ENCODE measurements at places on chromosomes 13 and 19. TPM values are rescaled to one million over a fixed set of nuclear protein-coding genes. Genes with fewer than 3 reads are reported as not detected.

GRCh38 chr13:59478908-59479307, 684.8 kb downstream of the DIAPH3 start:
- no peak overlapping the region for H3K27ac ChIP-seq
- no peak overlapping the region for H3K4me3 ChIP-seq
- H3K36me3 ChIP-seq = no peaks in the 10 kb centered on the region
- no peaks in the 10 kb centered on the region for H3K27me3 ChIP-seq

- no peaks in the 10 kb centered on the region for H3K27me3 ChIP-seq
- peaks cover 8% of the 10 kb centered on the region for H3K4me1 ChIP-seq
- H3K4me3 ChIP-seq = no peak overlapping the region
- H3K27ac ChIP-seq = no peak overlapping the region
- H3K36me3 ChIP-seq = no peaks in the 10 kb centered on the region
- DNase-seq = no peak
Measured at GRCh38 chr19:39554701-39555311, 14.8 kb upstream of the EID2 start.

The DAND5 gene
- total RNA-seq = not detected

The ASF1B gene
- total RNA-seq = 25.6 TPM

GRCh38 chr13:27132538-27132937, 39.1 kb downstream of the USP12 start:
- no peaks in the 10 kb centered on the region for H3K36me3 ChIP-seq
- H3K4me1 ChIP-seq = peaks cover 5% of the 10 kb centered on the region
- DNase-seq = no peak
- no peak overlapping the region for H3K27ac ChIP-seq
- no peak overlapping the region for H3K4me3 ChIP-seq

DNA sequence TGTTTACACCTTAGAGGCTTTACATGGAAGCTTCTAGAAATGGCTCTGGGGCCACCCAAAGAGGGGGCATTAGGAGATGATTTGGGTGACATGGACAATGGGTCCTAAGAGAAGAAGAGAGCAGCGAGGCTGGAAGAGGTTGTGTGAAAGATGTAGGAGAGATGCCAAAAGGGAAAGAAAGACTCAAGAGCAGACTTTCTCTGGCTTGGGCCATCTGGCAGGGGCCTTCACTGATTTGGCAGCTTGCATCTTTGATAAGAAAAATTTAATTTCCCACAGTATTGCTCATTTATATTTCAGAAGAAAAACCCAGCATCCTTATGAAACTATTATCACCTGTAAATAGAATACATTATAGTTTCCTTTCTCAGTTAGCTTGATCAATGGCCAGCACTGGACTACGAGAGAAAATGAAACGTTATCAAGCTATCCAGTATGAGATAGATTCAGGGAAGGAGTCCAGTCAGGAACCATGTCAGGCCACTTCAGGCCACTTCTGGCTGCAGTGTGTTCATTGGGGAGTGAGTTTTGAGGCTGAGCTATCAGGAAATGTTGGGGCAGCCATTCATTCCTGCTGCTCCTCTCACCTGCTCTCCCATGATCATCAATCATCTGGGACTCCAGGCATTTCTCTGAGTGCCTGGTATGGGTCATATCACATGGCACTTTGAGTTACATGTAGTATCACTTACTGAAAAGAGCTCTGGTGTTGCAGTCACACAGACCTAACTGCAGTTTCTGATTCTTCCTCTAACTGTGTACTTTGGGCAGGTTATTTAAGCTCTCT, 10.3 kb downstream of the SCEL start:
- no peak overlapping the region for H3K27ac ChIP-seq
- no peak overlapping the region for H3K4me3 ChIP-seq
- no peaks in the 10 kb centered on the region for H3K36me3 ChIP-seq
- no peaks in the 10 kb centered on the region for H3K27me3 ChIP-seq
- H3K4me1 ChIP-seq = peaks cover 29% of the 10 kb centered on the region

- H3K36me3 ChIP-seq = peaks cover 34% of the 10 kb centered on the region
- no peak overlapping the region for H3K4me3 ChIP-seq
- DNase-seq = no peak
Measured at GRCh38 chr13:49346460-49346859, 97.4 kb downstream of the CAB39L start.

- DNase-seq = no peak
- peaks cover 43% of the 10 kb centered on the region for H3K4me1 ChIP-seq
- H3K27ac ChIP-seq = peak overlapping the region; percentile 81
Measured at GRCh38 chr19:48544856-48545750, 6.9 kb upstream of the SULT2B1 start.

DNA sequence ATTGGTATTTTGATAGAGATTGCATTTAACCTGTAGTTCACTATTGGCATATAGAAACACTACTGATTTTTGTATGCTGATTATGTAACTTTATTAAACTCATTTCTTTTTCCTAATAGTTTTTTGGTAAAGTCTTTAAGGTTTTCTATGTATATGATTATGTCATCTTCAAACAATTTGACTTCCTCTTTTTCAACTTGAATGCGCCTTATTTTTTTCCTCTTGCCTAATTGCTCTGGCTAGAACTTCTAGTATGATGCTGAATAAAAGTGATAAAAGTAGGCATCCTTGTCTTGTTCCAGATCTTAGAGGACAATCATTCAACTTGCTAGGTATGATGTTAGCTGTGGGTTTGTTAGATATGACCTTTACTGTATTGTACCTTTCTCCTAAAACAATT, 1034.9 kb downstream of the PCDH9 start:
- no peak for DNase-seq
- no peak overlapping the region for H3K4me3 ChIP-seq
- H3K27me3 ChIP-seq = no peaks in the 10 kb centered on the region
- H3K4me1 ChIP-seq = no peaks in the 10 kb centered on the region
- H3K36me3 ChIP-seq = no peaks in the 10 kb centered on the region

DNA sequence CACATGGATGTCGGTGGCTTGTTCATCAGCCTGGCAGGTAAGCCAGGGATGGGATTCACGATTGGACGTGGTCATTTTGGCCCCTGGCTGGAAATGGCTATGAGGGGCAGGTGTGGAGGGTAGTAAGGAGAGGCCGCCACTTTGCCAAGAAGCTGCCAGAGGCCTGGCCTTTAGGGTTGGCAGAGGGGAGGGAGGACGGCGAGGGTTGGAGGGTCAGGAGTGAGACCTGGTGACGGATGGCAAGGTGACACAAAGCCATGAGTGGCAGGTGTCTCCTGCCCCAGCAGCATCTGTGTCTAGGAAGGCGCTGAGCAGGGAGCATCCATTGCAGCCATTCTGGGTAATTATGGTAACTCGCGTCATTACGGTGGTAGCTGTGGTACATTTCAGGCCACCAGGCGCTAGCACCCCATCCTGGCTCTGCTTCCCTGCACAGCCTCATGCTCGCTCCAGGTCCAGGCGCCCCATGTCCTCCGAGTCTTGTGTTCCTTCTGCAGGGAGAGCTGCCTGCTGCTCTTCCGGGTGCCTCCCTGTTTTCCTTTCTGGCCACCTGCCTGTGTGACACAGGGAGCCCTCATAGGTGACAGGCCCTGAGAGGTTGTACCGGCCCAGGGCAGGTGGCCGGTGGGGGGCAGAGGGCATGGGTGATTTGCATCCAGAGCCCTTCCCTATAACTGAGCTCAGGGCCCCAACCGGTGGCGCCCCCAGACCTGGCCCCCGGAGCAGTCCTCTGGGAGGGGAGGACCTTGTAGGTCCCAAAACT, 4.2 kb downstream of the SSBP4 start:
- H3K4me1 ChIP-seq = peaks cover 93% of the 10 kb centered on the region
- no peak for DNase-seq
- H3K4me3 ChIP-seq = no peak overlapping the region
- H3K36me3 ChIP-seq = peaks cover 6% of the 10 kb centered on the region
- no peak overlapping the region for H3K27ac ChIP-seq

DNA sequence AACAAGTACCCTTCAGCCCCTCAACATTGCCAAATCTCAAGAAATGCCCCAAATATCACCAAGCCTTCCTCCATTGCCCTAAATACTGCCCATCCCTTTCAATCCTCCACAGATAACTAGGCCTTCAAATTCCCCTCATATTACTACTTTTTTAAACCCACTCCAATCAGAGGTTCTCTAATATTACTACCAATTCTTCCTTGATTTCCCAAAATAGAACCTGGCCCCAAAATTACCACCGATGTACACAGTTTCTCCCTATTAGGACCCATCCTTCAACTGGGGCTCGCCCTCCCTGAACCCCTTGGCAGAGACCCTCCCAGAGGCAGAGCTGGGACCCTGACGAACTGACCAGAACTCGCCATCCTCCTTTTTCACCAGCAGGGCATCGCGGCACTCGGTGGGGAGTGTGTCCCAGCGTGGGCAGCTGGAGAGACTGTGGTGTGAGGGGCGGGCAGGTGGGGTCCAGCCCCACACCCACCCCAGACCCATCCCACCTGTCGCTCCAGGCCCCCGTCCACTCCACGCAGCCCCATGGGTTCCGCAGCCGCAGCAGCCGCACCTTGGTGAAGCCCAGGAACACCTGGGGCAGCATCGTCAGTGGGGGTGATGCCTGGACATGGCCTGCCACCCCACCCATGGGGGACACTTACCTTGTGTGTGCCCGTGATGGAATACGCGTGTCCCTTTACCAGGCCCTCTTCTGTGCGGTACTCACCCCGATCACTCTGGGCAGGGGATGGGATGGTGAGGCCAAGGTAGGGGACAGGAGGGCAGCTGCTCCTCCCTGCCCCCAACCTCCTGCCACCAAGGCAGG, 6.1 kb downstream of the CAPN12 start:
- peaks cover 33% of the 10 kb centered on the region for H3K4me1 ChIP-seq
- DNase-seq = no peak
- H3K27me3 ChIP-seq = no peaks in the 10 kb centered on the region

- peaks cover 25% of the 10 kb centered on the region for H3K4me1 ChIP-seq
- H3K27me3 ChIP-seq = no peaks in the 10 kb centered on the region
- peak overlapping the region; percentile 75 for H3K27ac ChIP-seq
- H3K36me3 ChIP-seq = peaks cover 30% of the 10 kb centered on the region
Measured at GRCh38 chr19:58581227-58582141, 8.3 kb upstream of the MZF1 start.

The C19orf33 gene
- total RNA-seq = 415 TPM
